ENCODE measurements at places on chromosomes 16 and 17.

DNA sequence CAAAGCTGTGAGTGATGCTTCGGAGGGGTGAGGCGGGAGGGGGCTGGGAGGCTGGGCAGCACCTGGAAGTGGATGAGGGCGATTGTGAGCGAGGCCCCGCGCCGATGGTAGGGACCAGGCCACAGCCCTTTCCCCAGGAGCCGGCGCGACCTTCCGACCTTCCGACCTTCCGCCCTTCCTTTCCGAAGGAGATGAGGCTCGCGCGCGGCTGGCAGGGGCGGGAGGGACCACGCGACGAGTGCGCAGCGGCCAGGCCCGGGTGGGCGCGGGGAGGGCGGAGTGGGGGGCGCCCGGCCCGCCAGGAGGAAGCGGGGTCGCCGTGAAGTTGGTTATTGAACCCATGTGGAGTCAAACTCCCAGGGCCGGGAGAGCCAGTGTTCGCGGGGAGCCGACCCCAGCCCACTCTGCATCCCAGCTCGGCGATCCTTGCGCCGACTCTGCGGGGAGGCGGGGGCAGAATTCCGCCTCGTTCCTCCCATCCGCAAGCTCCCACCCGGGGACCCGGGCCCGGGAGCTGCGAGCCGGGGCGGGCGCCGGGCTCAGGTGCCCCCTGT lies 56.6 kb downstream of the RAP1GAP2 start:
- DNase-seq = no peak

- no peak for DNase-seq
These were observed 22.5 kb upstream of the MAF start for GRCh38 chr16:79623062-79623461.

DNA sequence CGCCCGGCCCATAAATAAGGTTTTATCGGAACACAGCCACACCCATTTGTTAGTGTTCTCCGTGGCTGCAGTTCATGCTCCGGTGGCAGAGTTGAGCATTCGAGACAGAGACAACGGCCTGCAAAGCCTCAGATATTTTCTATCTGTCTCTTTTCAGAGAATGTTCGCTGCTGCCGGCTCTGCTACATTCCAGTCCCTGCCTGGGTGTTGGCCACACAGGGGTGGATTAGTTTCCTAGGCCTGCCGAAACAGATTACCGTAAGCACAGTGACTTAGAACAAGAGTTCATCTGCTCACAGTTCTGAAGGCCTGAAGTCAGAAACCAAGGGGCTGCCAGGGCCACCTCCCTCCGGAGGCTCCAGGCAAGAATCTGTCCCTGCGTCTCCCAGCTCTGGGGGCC lies 19.1 kb upstream of the GSG1L start:
- no peak for DNase-seq

GRCh38 chr16:23694644-23695373 lies 16.1 kb downstream of the PLK1 start:
- no peak for DNase-seq

GRCh38 chr17:39737206-39737759 lies 455 bp upstream of the GRB7 start:
- DNase-seq = no peak

Data from NCI-H1436 treated with DMSO at 0.1 percent for 48 hours (cell line).